ENCODE measurements at places on chromosomes 6 and 20.

DNA sequence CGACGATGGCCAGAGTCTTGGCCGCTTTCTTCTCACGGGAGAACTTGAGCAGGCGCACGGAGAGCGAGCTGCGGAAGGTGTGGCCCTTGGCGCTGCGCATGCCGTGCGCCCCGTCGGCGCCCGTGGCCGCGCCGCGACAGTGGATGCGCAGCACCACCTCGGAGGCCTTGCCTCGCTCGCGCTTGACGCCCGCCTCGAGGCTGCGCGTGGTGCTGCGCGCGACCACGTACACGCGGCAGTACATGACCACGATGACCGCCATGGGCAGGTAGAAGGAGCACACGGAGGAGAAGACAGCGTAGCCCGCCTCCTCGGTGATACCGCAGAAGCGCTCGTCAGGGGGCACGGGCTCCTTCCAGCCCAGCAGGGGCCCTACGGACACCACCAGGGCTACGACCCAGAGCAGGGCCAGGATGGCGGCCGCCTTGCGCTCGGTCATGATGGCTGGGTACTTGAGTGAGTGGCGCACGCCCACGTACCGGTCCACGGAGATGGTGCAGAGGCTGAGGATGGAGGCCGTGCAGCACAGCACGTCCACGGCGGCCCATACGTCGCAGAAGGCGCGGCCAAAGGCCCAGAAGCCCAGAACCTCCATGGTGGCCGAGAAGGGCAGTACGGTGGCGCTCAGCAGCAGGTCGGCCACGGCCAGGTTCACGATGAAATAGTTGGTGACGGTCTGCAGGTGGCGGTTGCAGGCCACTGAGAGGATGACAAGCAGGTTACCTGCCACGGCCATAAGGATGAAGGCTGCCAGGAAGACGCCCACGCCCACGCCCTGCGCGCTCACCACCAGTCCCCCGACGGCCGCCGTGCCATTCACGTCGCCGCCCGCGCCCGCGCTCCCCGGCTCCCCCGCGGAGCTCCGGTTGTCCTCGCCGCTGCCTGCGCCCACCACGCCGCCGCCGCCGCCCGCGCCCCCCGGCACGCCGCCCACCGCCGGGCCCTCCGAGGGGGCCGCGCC is 232.8 kb upstream of the RNF24 start:
- no peak for DNase-seq

- DNase-seq, result no peak
Observed at GRCh38 chr20:5127859-5128424, 1.1 kb downstream of the CDS2 start.

- no peak for DNase-seq
Observed at GRCh38 chr6:170374571-170375444, 68.2 kb downstream of the FAM120B start.

DNA sequence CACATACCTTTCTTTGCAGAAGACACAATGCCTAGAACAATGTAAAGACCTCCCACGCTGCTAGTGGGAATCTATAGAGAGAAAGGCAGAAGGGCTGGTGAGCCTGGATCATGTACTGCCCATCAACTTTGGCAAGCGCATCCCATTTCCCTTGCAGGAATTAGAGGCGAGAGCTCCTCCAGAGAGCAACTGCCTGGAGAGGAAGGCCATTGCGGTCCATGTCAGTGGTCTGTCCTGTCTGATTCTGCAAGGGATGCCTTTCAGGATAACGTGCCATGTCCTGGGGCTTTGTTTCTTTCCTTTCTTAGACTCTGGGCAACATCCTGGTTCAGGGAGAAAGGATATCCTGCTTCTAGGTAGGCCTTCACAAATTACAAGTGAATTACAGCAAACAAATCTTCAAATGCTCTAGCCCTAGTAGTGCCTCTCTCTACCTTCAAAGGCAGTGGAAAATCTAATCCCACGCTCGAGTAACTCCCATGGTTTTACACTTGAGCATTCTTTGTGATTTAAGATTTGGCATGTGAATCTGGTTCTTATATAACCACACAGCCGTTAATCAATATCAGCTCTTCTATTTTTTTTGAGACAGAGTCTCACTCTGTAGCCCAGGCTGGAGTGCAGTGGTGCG is 38.5 kb downstream of the GCNT2 start:
- no peak for DNase-seq

DNA sequence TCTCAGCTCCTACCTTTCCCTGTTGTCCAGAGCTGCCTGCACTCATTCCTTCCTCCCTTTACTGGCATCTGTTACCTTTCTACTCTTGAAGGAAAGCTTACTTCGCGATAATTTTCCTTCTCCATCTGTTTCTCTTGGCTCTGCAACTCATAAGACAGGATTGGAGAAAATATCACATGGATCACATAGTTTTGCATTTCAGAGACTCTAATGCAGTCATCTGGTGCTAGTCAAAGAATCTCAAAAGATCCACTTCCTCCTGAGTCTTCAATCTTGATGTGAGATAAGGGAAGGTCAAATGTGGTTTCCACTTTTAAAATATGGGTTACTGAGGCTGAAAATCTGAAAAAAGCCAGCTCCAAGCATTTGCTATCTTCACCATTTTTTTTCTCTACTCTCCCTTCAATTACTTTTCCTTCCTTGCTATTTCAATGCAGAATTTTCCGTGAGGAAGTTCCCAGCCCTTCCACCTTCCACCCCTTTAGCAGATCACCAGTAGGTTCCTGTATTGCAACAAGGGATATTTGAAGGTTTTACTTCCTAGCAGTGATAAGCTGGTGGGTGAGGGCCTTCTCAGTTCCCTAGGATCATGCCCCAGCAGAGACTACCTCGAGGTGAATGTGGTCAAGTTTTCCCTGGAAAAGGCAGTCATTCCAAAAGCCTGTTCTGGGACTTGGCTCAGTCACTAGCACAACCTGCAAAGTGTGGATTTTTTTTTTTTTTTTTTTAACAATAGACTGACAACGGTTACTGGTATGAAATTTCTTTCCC is 62.8 kb upstream of the LRRC1 start:
- DNase-seq, result no peak

GRCh38 chr6:17663226-17663625 is 43.5 kb downstream of the NUP153 start:
- DNase-seq, result no peak

GRCh38 chr6:24195836-24196597 is 70.0 kb downstream of the NRSN1 start:
- DNase-seq, result no peak

DNA sequence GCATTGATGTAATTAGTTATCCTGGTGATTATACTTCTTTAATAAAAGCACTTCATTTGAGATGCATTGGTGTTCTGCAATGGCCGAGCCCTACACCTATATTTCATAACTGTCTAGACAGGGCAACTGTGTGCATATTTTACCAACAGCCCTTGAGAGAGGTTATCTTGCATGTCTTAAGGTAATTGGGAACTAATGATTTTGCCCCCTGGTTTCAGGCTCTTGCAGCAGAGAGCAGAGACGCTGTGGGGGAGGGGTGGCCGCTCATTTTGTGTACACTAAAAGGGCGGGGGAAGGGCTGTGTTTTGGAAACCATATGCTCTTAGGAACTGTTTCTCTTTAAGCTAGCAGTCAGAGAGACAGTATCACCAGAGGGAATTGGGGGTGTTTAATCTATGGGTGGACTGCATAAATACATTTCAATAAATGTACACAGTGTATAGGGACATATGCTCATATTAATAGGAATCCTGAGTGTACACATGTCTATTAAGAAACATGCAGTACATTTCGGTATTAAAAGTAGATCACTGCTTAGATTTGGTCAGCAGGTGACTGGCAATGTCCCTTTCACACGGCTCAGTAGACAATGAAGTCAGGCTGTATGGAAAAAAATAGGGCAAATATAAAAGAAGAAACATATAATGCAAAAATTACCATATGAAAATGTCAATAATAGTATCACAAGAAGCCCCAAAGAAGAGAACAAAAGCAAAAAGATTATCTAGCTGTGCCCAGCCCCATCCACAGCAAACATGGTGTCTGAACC is 402.9 kb upstream of the CITED2 start:
- no peak for DNase-seq

DNA sequence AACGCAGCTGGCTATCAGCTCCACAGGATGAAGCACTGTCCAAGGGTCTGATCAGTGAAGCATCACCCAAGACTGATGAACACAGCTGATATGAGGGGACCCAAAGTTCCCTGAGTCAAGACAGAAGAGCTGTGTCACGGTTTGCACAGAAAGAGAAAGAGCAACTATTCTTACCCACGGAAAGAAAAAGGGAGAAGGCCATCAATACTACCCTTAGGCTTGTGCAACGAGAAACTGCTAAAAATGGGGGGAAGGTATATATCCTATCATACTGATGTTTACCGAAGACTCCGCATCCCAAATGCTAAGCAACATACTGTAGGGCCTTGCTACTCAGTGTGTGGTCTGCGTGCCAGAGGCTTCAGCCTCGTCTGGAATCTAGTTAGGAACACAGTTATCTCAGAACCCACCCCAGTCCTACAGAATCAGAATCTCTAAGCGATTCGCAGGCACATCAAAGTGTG is 665 bp downstream of the FASTKD5 start:
- no peak for DNase-seq

GRCh38 chr6:26432627-26433201 is 7.6 kb upstream of the BTN3A3 start:
- DNase-seq, result no peak

DNA sequence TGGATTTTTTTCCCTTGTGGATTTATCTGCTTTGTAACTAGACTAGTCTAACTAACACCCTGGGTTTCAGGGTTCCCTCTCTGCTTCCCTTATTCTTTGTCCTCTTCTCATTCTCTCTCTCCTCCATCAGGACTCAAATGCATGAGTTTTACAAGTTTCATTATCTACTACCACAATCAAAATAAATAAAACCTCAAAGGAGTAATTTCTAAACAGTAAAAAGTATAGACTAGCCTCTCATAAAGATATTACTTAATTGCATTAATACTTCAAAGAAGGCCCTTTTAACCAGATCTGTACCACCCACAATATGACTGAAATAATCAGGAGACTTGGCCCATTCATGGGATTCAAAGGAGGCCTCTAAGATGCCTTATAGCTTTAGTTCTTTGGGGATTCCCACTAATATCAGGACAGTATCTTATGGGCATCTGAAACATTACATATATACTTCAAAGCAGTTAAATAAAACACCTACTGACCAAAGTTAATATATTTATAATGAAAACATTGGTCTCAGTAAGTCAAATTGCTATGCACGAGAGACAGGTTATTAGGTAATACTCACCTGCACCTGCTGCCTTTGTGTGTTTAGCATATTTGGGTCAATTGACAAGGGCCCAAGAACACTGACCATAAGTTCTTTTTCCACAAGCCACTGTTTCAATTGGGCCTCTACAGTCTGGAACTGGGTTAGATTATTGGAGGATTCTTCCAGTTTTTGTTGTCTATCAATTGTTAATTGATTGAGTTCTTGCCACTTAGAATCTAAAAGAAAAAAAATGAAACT is 85.7 kb downstream of the DST start:
- DNase-seq, result no peak

GRCh38 chr20:51350941-51351631 is 191.4 kb downstream of the NFATC2 start:
- no peak for DNase-seq

DNA sequence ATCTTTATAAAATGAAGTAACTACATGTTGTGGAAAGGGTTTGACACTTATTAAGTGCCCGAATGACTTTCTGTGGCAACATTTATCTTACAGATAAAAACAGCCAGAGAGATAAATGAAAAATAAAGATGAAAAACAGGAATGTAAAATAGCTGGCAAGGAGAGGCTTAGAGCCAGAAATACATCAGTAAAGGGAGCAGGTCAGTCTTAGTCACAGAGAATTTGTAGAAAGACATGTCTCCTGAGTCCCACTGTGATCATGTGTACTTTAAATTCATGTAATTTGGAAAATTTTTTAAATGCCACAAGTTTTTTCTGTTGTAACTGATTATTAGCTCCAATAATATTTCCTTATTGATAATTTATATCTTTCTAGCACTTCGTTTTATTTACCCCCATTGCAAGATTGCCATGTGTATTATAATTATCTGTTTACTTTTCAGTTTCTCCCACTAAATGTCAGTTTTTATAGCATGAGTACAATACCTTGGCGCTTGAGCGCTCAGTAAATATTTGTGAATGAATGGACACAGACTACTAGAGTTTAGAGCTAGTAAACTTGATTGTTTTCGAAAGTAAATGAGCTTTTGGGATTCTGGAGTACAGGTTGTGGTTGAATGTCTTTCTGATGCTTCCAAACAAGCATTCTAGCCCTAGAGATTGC is 15.2 kb downstream of the TAB2 start:
- no peak for DNase-seq

DNA sequence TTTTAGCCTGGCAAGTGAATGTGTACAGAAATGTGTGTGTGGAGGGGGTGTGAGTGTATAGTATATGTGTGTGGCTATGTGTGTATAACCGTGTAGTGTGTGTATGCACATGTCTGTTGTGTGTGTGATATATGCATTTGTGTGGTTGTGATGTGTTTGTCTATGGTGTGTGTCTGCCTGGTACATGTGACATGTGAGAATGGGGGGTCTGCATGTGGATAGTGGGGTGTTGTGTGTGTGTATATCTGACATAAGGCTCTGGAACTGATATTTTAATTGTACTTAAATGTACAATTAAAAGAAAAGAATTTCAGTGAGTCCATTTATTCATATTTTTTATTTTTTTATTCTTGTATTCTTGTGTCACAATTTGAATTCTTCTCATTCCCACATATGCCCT is 57.2 kb upstream of the CNR1 start:
- no peak for DNase-seq

DNA sequence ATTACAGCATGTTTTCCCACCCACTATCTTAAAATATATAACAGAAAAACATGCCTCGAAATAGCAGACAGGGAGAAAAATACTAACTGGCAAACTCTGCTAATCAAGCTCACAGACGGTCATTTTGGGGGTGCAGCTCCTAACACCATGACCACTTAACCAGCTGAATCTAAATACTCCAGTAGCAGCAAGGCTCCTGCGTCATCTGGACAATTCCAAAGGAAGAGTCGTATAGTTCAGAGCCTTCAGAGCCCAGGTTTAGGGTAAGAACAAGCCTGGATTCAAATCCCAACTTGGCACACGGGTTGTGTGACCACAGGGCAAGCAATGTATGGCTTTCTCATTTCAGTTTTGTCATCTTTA is 81.3 kb upstream of the COL21A1 start:
- no peak for DNase-seq

DNA sequence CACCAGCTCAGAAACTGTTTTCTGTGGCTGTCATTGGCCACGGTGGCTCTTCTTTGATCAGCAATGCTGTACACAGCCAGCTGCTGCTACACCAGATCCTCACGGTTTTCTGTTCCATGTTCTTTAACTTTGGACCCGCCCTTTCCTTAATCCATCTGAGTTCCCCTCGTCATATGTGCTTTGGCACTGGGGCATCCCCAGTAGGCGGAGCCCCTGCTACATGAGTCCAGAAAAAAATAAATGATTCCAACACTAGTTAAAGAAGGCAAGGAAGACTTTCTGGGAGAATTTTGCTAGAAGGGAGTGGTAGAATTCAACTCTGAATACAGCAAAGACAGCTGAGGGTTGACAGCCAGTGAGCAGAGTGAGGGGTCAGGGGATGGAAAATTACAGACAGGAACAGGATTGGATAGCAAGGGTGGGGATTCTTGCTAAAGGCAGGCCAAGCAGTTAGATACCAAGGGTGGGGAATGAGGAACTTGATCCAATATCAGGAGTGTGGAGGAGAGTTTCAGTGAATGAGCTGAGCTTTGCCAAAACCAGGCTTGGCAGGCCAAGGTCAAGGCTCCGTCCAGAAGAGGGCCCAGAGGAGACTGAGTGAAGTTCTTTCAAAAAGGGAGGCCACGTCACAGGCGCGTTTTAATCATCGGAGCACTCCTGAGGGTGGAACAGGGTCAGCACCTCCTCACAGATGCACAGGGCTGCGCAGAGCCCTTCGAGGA is 391.8 kb downstream of the CDH4 start:
- no peak for DNase-seq

GRCh38 chr6:56906752-56907151 is 48.2 kb upstream of the BEND6 start:
- DNase-seq, result no peak

GRCh38 chr6:161445021-161445799 is 171.3 kb upstream of the AGPAT4 start:
- no peak for DNase-seq

All from NCI-H2081 treated with DMSO at 0.1 percent for 48 hours (cell line).